Activated naive CD4-positive, alpha-beta T cell treated with Interleukin-2 at 50 U/mL for 16 hours (primary cell): ENCODE measurements at places on chromosomes 6 and 20.

DNA sequence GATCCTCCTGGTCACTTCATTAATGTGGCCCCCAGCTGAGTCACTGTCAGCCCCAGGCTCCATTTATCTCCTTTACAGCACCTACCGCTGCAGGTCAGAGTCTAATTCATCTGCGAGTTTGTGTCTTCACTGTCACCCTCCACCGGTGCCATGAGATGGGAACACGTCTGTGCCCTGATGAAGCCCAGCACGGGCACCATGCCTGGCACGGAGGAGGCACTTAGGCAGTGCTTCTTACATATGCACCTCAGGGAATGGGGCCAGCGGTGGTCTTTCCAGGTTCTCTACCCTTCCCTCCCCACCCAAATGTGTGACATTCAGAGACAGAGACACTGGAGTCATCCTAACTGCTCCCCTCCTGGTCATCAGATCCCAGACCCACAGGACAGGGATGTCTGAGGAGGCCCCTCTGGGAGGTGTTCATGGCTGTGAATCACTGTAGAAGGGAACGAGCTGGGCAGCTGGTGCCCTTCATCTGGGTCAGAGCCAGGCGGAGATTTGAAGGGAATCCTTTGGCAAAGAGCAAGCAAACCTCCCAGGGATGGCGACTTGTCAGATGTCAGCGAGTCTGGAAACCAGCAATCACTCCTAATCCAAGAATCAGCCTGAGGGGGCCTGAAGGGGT is 364.6 kb downstream of the PREX1 start:
- DNase-seq, result no peak

GRCh38 chr6:164693944-164694343 is 615.5 kb downstream of the C6orf118 start:
- no peak for DNase-seq

DNA sequence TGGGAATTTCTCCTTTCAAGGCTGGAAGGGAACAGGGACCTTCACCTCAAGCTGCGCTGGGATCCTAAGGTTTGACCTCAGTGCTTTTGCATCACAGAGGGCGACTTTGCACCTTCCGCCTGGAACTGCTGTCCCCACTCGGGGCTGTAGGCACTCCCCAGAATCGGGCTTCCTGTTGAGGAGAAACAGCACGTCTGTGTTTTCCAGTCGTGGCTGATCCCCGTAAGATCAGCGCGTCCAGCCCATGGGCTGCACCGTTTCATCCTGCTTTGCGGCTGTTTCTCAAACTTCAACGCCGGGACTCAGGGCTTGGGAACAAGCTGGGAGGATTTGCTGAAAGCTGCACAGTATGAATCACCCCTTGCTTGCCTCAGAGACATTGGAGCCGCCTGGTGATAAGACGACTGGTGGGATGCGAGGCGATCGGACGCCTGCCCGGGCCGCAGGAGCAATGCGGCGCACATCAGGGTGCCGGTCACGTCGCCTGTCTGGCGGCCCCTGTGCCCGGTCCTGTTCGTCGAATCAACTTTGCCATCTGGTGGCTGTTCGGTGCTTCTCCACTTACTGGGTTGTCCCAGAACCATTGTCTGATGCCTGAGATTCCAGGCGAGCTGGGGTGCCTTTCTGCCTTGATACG is 53.6 kb upstream of the FRMD1 start:
- DNase-seq, result no peak

DNA sequence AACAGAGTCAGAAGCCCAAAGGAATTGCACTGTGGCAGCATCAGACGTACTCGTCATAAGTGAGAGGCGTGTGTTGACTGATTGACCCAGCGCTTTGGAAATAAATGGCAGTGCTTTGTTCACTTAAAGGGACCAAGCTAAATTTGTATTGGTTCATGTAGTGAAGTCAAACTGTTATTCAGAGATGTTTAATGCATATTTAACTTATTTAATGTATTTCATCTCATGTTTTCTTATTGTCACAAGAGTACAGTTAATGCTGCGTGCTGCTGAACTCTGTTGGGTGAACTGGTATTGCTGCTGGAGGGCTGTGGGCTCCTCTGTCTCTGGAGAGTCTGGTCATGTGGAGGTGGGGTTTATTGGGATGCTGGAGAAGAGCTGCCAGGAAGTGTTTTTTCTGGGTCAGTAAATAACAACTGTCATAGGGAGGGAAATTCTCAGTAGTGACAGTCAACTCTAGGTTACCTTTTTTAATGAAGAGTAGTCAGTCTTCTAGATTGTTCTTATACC is 55.8 kb downstream of the VAPB start:
- DNase-seq, result no peak

DNA sequence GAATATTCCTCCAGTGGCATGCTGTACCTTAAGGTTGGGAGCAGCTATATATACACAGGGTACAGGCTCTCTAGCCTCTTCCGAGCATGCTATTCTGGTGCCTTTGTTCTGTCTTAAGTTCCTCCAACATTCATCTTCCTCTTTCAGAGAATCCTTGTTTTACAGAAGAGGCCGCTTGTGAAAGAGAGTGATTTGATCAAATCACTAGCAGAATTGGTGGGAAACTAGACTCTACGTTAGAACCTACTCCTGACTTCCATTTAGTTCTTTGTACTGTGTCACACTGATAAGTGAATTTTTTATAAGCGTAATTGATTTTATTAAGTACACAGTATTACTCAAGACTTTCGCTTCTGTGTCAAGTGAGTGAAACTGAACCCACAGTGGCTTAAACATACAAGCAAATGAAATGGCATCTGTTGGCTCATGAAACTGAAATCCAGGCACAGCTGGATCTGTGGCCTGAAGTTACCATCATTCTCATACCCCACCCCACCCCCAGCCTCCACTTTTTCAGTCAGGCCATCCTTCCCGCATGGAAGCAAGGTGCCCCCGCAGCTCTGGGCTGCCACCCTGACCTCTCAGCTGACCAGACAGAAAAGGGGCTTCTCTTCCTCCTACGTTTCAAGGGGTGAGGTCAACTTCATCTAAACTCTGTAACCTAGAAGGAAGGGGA is 102.3 kb downstream of the RPP40 start:
- no peak for DNase-seq

GRCh38 chr6:170459451-170459850 is 93.7 kb downstream of the PSMB1 start:
- peak; percentile 10 for DNase-seq

DNA sequence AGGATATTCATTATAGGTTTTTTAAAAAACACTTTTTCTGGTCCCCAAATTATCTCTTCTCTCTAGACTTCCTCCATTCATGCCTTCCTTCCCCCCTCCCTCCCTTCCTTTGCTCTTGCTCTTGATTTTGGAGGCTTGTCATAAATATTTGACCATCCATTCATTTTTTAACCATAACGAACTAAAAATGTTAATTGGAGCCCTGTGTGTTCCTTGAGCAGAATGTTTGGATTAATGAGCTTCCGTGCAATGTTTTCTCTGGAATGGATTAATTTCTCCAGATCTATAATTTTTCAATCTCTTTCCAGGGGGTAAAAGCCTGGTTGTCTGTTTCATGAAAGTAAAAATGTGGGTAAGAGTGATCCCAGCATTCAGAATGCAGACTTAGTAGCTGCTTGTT is 155.5 kb downstream of the ESR1 start:
- DNase-seq, result no peak

DNA sequence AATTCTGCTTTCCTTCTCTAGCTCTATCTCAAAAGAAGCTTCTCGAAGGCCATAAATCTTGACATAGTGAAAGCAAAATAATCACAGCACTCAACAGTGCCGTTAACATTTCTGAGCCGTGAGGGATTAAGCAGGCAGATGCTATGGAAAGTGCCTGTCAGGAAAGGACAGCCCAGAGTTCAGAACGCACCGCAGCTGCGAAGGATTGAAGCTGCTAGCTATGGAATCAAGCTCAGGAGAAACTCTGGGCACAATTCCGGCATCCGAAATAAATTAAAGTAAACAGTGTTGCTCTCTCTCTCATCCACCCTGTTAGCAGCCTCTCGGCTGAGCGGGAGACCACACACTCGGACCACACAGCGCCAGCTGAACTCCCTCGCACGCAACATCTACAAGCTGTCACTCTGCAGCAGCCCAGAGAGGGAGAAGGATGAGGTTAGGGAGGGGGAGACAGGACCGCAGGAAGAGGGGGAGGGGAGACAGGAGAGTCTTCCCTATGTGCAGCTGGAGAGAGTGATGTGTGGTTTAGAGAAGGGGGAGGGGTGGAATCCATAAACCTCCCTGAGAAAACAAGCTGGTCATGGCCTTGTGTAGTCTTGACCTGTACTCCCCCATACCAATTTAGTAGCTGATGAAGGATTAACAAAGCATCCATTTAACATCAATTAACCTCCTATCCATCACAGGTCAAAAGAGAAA is 9.0 kb downstream of the EXOC2 start:
- DNase-seq, result no peak

- no peak for DNase-seq
Observed at GRCh38 chr6:4904461-4905025, 99.3 kb downstream of the RPP40 start.

GRCh38 chr20:63686492-63687321 is 9.7 kb upstream of the TNFRSF6B start:
- DNase-seq, result peak; percentile 60

DNA sequence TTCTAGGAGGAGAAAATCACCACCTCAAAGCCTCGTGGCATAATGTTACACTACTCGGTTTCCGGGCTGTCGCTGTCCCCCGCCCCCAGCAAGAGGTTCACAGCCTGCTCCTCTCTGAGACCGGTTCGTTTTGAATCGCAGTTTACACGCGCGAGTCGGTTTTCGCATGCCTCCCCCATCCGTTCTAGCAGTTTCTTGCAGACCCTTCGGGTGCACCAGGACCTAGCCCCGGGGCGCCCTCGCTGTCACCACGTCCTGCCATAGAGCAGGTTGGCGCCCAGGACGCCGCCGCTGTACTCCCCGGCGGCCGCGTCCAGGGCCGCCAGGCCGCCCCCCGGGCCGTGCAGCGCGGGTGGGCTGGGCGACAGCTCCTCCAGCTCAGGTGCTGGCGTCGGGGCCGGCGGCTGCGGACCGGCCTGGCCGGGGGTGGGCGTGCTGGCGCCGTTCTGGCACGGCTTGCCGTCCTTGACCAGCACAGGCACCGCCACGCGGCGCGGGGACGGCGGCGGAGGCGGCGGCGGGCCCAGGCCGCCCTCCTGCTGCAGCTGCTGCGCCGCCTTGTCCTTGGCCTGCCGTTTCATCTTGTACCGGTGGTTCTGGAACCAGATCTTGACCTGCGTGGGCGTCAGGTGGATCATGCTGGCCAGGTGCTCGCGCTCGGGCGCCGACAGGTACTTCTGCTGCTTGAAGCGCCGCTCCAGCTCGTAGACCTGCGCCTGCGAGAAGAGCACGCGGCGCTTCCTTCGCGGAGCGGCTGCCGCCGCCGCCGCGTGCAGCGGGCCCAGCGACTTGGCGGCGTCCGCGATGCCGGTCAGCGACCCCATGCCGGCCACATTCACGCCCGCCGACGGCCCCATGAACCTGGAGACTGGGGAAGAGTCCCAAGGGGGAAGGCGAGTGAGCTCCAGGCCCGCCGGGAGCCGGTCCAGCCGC is 1.4 kb downstream of the NKX2-4 start:
- peak; percentile 45 for DNase-seq

DNA sequence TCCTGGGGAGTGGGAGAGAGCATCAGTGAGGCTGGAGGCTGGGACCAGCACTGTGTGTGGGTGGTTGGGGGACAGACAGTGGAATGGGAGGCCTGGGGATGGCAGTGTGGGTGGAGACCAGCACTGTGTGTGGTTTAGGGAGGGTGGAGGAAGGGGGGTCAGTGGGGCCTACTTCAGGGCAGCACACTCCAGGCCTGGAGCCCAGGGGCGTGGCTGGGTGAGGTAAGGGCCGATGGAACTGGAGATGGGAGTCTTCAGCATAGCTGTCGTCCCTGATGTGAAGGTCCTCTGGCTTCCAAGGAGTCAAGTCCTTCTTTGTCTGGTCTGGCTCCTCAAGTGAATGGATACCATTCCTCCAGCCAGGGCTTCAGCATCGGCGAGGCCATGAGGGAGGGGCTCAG is 18.6 kb downstream of the KCNK17 start:
- no peak for DNase-seq

DNA sequence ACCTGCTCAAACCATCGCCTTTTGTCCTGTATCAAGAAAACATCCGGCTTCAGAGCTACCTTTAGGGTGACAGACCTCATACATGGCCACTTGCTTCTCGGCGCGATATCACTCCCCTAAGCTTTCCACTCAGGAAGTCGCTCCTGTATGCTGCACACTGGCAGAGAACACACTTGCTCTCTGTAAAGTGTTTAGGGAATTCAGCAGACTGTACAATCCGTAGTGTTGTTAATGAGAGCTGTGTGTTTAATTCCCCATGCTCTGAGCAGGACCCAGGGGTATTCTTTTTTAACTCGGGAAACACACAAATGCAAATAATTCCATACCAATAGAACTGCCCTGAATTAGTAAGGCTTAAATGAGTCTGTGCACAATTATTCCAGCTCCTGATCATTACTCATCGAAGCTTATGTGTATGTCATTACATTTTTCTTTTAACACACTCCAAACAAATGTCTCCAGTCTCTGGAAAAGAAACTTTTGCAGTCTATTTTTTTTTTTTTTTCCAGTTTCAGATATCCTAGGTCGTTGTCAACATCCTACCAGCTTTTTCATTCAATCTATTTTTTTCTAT is 338.7 kb upstream of the ARID1B start:
- no peak for DNase-seq

DNA sequence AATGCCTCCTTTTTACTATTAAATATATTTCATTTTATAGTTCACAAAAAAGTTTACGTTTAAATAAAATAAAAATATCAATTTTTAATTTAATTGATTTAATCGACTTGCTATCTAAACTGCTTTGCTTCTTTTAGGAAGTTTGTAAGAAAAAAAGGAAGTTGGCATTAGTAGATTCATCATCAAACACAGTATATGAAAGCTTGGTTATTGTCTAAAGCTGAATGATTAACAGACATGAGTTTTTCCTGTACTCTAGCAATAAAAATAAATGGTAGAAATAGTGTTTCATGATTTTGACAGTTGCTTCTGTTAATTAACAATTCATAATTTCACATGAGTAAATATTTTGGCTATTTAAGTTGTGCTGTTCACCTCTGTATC is 1285.5 kb upstream of the GJE1 start:
- no peak for DNase-seq

DNA sequence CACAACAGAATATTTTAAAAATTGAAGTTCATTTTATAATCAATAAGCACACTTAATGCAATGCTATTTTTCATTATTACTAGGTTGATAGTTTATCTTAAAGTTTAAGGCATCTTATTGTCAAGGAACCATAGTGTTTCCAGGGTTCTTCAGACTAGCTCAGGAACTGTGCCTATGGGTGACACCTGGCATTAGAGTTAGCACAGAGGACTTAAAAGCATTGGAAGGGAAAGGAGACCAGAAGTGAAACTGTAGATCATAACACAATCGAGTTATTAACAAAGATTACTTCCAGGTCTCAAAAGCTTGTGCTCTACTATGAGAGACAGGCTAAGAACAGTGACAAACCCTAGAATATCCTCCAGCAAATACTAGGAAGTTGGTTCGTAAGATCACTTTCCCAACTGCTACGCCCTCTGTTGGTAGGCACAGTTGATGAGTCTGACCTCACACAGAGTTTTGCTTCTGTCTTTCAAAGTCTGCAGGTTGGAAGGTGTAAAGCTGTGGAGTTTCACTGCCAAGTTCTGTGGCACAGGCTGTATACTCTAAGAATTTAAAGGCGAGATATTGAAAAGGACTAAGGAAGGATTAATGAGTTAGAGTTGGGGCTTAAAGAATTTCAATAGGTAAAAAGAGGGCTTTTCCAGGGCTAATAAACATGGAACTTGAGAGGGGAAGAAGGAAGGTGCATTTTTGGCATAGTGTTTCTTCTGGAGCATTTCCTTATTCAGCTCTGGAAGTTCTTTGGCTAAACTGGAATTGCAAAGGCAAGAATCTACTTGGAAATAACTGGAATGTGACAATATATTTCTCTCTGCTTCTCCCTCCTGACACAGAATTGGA is 531.3 kb upstream of the JAG1 start:
- DNase-seq, result peak; percentile 2
